ENCODE measurements at places on chromosomes 12 and 14. TPM values are rescaled to one million over a fixed set of nuclear protein-coding genes. Genes with fewer than 3 reads are reported as not detected.

Gene CIT
- 4.3 TPM for total RNA-seq

Gene FAM90A1
- total RNA-seq = 0.63 TPM

Gene SIRT4
- total RNA-seq = 2.3 TPM

Gene PPP2R3C
- total RNA-seq = 39.4 TPM

Gene LRTM2
- not detected for total RNA-seq

Gene TAS2R10
- total RNA-seq = 0.34 TPM

Gene CYP27B1
- total RNA-seq = 4.3 TPM

Gene RHOJ
- total RNA-seq = 0.54 TPM

Gene AP1G2
- total RNA-seq = 93.2 TPM

Gene DPPA3
- not detected for total RNA-seq

Gene SLCO1A2
- not detected for total RNA-seq

Gene LGMN
- 70.0 TPM for total RNA-seq

Gene DAAM1
- 9.5 TPM for total RNA-seq

Gene GRIP1
- total RNA-seq = 4.2 TPM

Gene GPR135
- 1.9 TPM for total RNA-seq

Gene BIN2
- not detected for total RNA-seq

Gene GALNT9
- total RNA-seq = 1.5 TPM

Gene KITLG
- total RNA-seq = 12.9 TPM

Gene KLRB1
- total RNA-seq = not detected

Gene SPIC
- total RNA-seq = not detected

Gene CMTM5
- total RNA-seq = not detected

Gene BATF
- not detected for total RNA-seq

Gene NRIP2
- total RNA-seq = not detected

Gene MYBPC1
- not detected for total RNA-seq

Gene YEATS4
- 55.6 TPM for total RNA-seq

Gene TMEM30B
- 11.3 TPM for total RNA-seq

Gene LRRC9
- not detected for total RNA-seq

Gene TAS2R46
- 0.41 TPM for total RNA-seq

Gene OVCH1
- total RNA-seq = not detected

Gene TMEM119
- not detected for total RNA-seq

Gene DBX2
- not detected for total RNA-seq

Gene CLMN
- total RNA-seq = 9.8 TPM

Gene ATG2B
- 12.0 TPM for total RNA-seq

Gene B4GALNT1
- 0.48 TPM for total RNA-seq

Gene FKBP11
- total RNA-seq = 12.4 TPM

Gene KRT1
- not detected for total RNA-seq

Gene FOXA1
- total RNA-seq = 8.2 TPM

Gene C12orf56
- total RNA-seq = 0.55 TPM

Gene ZNF641
- total RNA-seq = 13.3 TPM

Gene GDF3
- not detected for total RNA-seq

Gene PPP1R13B
- 7.3 TPM for total RNA-seq

Gene LRIG3
- total RNA-seq = 57.9 TPM

Gene HOTAIR
- total RNA-seq = 0.55 TPM

Gene GLT1D1
- 1.3 TPM for total RNA-seq

Gene MRPL51
- total RNA-seq = 78.3 TPM

Gene GPR132
- total RNA-seq = 1.9 TPM

Gene NR4A1
- total RNA-seq = 9.2 TPM

Gene MANSC4
- not detected for total RNA-seq
